Foreskin keratinocyte (primary cell): ENCODE measurements at places on chromosomes 3 and 15. TPM values are rescaled to one million over a fixed set of nuclear protein-coding genes. Genes with fewer than 3 reads are reported as not detected.

CLPX gene
- 39.9 and 43.6 TPM in 2 replicates for total RNA-seq

LTF gene
- not detected in 2 replicates for total RNA-seq

SST gene
- total RNA-seq = not detected in 2 replicates

KNG1 gene
- total RNA-seq = not detected in 2 replicates

ARPIN gene
- 10.8 and 12.5 TPM in 2 replicates for total RNA-seq

SYNPR gene
- total RNA-seq = not detected in 2 replicates

GREM1 gene
- total RNA-seq = 0.04 and 0.10 TPM in 2 replicates

MAPKAPK3 gene
- 115 and 118 TPM in 2 replicates for total RNA-seq

SCN11A gene
- total RNA-seq = not detected in 2 replicates

GOLGA6A gene
- not detected in 2 replicates for total RNA-seq

MESP2 gene
- total RNA-seq = 0.88 and 1.3 TPM in 2 replicates

SLC51A gene
- total RNA-seq = not detected in 2 replicates

PRSS50 gene
- not detected in 2 replicates for total RNA-seq

SENP8 gene
- 2.8 and 3.7 TPM in 2 replicates for total RNA-seq

ITIH4 gene
- 0.18 and 0.95 TPM in 2 replicates for total RNA-seq

TMEM158 gene
- 3.4 and 3.5 TPM in 2 replicates for total RNA-seq

ACOX2 gene
- total RNA-seq = 0.34 and 0.42 TPM in 2 replicates

CELSR3 gene
- 0.78 and 0.99 TPM in 2 replicates for total RNA-seq

GP5 gene
- not detected in 2 replicates for total RNA-seq

FBLN2 gene
- 4.0 and 5.5 TPM in 2 replicates for total RNA-seq

SCAANT1 gene
- not detected in 2 replicates for total RNA-seq

TUSC7 gene
- not detected in 2 replicates for total RNA-seq

CNTN6 gene
- total RNA-seq = not detected in 2 replicates

ATP2B2 gene
- total RNA-seq = not detected in 2 replicates

SLC6A20 gene
- 0.04 and 0.51 TPM in 2 replicates for total RNA-seq
